ENCODE measurements at places on chromosomes 5 and 9. TPM values are rescaled to one million over a fixed set of nuclear protein-coding genes. Genes with fewer than 3 reads are reported as not detected.

The TSLP gene
- 0.73 TPM for total RNA-seq

The ACOT12 gene
- total RNA-seq: not detected

The SPATA31C1 gene
- not detected for total RNA-seq

The GRM6 gene
- total RNA-seq: 0.05 TPM

The MELK gene
- total RNA-seq: 53.2 TPM

The GPRIN1 gene
- total RNA-seq: 5.8 TPM

The UBE2R2 gene
- 50.1 TPM for total RNA-seq

- H3K4me1 ChIP-seq: peaks cover 13% of the 10 kb centered on the region
- peak; percentile 26 for DNase-seq
- no peak overlapping the region for H3K27ac ChIP-seq
- no peak overlapping the region for H3K4me3 ChIP-seq
- no peaks in the 10 kb centered on the region for H3K36me3 ChIP-seq
These were observed 51.7 kb upstream of the CAMK4 start for GRCh38 chr5:111172504-111172903.

- no peak overlapping the region for H3K27ac ChIP-seq
- no peak overlapping the region for H3K4me3 ChIP-seq
- no peaks in the 10 kb centered on the region for H3K4me1 ChIP-seq
- DNase-seq: no peak
These were observed 50.2 kb upstream of the TLX3 start for GRCh38 chr5:171258737-171259415.

- peaks cover 7% of the 10 kb centered on the region for H3K4me1 ChIP-seq
- H3K4me3 ChIP-seq: no peak overlapping the region
- H3K27ac ChIP-seq: no peak overlapping the region
These were observed 5.3 kb upstream of the ARHGEF37 start for GRCh38 chr5:149576021-149576420.

DNA sequence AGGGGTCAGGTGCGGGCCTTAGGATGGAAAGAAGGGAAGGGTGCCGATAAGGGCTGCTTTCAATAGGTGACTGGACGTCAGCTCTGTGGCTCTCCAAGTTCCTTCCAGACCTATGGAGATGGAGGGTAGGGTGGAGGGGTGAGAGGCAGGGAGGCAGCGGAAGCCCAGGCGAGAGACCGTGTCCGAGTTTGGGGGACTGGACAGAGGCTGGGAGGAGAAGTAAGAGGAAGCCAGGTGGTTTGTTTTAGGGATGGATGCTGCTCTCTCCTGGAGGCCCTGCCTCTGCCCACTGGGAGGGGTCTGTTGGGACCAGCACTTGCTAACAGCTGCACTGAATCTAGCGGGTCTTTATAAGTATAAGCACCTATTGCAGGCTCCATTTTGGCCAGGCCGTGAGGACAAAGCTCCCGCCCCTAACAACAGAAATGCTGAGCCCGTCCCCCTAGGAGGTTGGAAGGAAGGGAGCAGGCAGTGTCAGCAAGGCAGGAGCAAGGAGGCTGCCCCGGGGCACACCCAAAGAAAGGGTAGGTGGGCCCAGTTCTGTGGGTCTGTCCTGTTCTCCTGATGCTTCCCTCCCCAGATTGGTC is 167.5 kb downstream of the DAB2IP start:
- no peaks in the 10 kb centered on the region for H3K27me3 ChIP-seq
- no peak overlapping the region for H3K27ac ChIP-seq
- H3K36me3 ChIP-seq: no peaks in the 10 kb centered on the region

DNA sequence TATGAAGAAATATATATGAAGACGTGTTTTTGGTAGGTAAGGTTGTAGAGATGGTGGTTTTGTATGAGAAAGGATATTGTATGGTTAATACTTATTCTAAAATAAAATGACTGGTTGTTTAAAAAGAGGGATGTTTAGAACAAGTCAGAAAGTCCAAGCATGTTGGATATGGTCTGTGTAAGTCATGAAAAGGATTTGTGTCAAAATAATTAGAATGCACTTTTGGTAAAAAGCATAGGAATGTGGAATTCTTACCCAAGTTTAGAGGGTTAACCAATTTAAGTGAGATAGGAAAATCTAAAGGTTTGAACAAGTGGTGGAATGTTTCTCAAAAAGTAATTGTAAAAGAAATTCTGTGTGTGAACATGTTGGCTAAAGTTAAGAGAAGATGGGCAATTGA is 1556.5 kb upstream of the C9orf72 start:
- peaks cover 68% of the 10 kb centered on the region for H3K36me3 ChIP-seq
- DNase-seq: no peak
- no peak overlapping the region for H3K27ac ChIP-seq
- no peak overlapping the region for H3K4me3 ChIP-seq
- no peaks in the 10 kb centered on the region for H3K4me1 ChIP-seq
- no peaks in the 10 kb centered on the region for H3K27me3 ChIP-seq

GRCh38 chr5:95595289-95595931 is 24.5 kb upstream of the GPR150 start:
- DNase-seq: no peak
- H3K4me1 ChIP-seq: no peaks in the 10 kb centered on the region
- no peak overlapping the region for H3K4me3 ChIP-seq
- no peaks in the 10 kb centered on the region for H3K27me3 ChIP-seq
- no peak overlapping the region for H3K27ac ChIP-seq

DNA sequence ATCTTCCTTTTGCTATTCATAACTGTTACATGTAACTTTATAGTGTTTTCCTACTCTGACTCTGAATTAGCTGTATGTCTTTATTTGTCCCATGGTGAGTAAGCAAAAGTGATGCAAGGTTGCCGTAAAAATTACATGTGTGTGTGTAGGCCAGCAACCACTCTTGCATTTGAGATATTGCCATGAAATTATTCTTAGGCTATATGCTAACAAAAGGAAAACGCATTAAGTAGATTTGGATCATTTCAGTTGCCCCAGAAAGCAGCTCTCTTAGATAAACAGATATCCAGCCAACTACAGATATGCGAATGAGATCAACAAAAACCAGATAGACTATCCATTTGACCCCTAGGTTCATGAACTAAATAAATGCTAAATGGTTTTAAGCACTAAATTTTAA is 73.6 kb downstream of the CYLC2 start:
- H3K36me3 ChIP-seq: no peaks in the 10 kb centered on the region
- no peak overlapping the region for H3K27ac ChIP-seq
- no peak for DNase-seq

DNA sequence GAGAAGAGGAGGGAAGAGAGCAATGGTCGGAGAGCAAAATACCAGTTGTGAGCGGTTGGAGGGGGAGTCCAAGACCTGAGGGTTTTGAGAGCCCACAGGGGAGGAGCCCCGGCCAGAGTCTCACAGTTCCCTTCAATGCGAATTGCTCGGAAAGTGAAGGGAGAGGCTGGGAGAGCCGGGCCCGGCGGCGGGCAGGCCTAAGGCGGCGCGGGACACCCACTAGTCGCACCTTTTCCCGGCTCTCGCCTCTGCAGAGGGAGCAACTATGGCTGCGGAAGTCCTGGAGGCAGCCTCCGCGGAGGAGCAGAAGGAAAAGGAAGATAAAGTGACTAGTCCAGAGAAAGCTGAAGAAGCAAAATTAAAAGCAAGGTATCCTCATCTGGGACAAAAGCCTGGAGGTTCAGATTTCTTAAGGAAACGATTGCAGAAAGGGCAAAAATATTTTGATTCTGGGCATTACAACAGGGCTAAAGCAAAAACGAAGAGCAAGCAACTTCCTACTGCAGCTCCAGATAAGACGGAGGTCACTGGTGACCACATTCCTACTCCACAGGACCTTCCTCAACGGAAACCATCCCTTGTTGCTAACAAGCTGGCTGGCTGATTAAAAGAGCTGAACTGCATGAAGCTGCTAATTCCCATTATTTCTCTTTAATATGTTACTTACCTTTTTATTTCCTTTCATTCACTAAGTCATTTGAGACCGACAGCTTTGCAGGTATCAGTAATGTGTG is 6.5 kb upstream of the BTNL3 start:
- no peak overlapping the region for H3K4me3 ChIP-seq
- H3K27me3 ChIP-seq: peaks cover 5% of the 10 kb centered on the region
- no peak overlapping the region for H3K27ac ChIP-seq
- H3K36me3 ChIP-seq: no peaks in the 10 kb centered on the region

DNA sequence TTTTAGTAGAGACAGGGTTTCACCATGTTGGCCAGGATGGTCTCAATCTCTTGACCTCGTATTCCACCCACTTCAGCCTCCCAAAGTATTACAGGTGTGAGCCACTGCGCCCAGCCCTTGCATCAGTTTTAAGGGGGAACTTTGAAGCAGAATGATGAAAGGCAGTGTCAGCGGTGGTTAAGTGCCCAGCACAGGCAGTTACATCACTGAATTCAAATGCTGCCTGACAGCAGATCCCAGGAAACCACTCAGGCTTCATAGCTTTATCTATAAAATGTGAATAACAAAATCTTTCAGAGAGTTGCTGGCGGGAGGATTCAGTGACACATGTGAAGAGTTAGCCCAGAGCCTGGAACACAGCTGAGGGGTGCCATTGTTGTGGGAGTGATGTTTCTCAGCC is 26.5 kb downstream of the FGF1 start:
- no peak for DNase-seq
- H3K27ac ChIP-seq: no peak overlapping the region

GRCh38 chr9:108400297-108400696 is 455.5 kb downstream of the ACTL7B start:
- H3K4me1 ChIP-seq: no peaks in the 10 kb centered on the region
- no peak overlapping the region for H3K27ac ChIP-seq
- H3K36me3 ChIP-seq: peaks cover 4% of the 10 kb centered on the region
- H3K4me3 ChIP-seq: no peak overlapping the region

Data from WTC11 (cell line).